ENCODE measurements at places on chromosomes 1 and 21.

GRCh38 chr1:931380-932172, 7.9 kb downstream of the SAMD11 start:
- no peak for DNase-seq

GRCh38 chr1:90204023-90204590, 209.2 kb downstream of the ZNF326 start:
- DNase-seq: no peak

GRCh38 chr1:161799792-161800191, 33.7 kb downstream of the ATF6 start:
- DNase-seq: no peak

DNA sequence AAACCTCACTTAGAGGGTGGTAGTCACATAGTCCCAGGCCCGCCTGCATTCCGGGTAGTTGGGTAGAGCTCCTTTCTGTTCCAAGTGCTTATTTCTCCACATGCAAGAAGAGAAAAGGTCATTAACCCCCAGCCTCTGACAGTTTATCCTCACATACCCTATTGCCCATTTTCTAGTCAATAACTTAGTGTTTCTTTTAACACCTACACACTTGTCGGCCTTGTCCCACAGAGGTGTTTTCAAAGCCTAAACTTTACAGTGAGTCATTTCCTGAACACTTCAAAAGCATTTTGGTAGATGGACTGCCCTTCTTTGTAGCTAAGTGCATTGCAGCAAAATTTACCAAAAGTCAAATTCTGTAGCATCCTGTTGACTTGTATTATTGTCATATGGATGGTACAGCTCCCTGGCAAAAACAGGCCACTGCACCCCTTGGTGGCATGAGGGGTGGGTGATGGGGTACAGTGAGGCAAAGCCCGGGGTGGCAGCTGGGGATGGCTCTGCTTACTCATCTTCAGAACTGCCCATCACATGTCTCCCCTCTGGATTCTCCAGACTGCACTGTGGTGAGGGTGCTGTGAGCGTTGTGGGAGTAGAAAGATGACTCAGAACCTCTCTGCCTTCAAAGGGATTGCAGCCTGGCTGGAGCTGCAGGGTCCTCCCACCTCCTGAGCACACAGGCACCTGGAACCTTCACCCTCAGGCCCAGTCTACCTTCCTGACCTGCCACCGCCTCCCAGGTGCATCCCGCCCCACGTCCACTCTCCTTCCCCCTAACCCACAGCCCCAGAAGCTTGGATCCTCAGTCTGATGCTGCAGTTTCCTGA, 45.8 kb upstream of the DMRTB1 start:
- peak; percentile 72 for DNase-seq

DNA sequence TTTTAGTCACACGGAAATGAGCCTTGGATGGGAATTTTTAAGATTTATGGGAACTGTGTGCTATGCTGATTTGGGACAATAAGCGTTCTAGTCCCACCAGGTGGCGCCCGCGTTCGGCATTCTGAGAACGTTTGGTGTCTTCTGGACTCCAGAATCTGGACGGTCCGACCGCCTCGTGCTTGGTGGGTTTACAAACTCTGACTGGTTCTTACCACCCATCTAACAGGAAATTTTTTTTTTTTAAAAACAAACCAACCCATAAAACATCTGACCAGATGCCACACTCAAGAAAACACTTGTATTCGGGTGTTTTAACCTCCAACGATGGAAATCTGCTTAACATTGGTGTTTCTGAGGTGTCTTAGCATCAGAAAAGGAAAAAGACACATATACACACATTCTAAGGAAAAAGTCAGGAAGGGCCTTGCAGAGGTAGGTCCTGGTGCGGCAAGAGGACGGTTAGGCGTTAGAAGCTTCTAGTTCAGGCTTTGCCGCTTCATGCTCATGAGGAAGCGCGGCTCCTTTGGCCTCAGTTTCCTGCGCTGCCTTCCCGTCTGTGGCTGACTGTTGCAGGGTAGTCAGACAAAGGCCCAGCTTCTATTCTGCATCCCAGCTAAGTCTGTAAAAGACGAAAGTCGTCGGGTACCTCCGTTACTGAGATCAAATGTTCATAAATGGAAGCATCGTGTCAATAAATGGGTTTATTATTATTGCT, 814 bp upstream of the DYRK3 start:
- peak; percentile 88 for DNase-seq

GRCh38 chr1:8879922-8880676, 1.6 kb upstream of the ENO1 start:
- DNase-seq: peak; percentile 68
